Cortex of kidney (tissue), 1 donor: ENCODE measurements at places on chromosomes 2 and 18.

DNA sequence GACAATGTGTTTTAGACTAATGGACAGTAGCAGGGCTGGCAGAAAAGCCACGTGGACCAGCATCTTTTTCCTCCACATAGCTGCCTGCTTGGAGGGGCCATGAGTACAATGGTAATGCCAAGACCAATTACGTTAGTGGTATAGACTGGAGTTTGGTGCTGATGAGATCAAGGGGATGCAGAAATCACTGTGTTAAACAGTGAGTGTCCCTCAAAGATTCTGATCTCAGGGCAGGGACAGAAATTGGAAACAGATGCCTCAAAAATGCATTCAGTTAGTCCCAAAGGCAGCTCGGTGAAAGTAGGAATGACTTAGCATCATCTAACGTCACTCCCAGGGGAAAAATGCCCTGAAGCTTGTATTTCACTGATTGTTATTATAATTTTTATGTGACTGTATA is 72.4 kb downstream of the SLC16A14 start:
- no peak for DNase-seq

- DNase-seq = no peak
These were observed 63.0 kb upstream of the TNFRSF11A start for GRCh38 chr18:62262061-62262460.

GRCh38 chr2:33796511-33796910 is 197.4 kb upstream of the FAM98A start:
- DNase-seq = no peak

DNA sequence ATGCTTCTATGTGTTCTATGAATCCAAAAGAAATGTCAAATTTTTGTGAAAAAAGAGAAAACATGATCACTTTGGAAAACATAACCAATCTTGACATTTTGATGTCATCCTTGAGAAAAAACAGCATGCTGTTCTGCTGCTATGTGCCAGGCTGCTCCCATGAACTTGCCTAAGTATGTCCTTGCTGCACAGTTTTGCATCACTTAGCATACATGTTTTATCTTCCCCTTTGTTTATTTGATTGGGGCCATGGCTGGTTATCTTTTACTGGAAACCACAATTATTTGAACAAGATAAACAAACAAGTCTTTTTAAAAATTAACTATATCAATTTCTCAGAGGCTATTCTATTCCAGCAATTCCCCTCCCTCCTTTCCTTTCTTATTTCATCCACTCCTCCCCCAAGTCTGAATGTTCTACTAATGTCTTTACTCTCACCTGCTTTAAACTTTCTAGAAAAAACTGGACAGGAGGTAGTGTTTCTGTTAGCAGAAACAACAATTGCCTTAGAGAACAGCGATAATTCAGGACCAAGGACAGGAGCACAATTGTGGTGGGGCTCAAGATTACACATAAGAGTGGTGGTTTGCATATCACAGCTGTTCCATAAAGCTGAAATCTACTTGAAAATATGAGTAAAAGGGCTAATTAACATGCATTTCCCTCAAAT is 6.7 kb downstream of the AOX1 start:
- DNase-seq = no peak

- no peak for DNase-seq
These were observed 563 bp upstream of the POLE4 start for GRCh38 chr2:74957886-74958273.

- DNase-seq = no peak
These were observed 29.3 kb downstream of the TGFA start for GRCh38 chr2:70523996-70524965.
